T-helper 17 cell (primary cell): ENCODE measurements at places on chromosomes 5 and 9. TPM values are rescaled to one million over a fixed set of nuclear protein-coding genes. Genes with fewer than 3 reads are reported as not detected.

The IL5 gene
- not detected for total RNA-seq

The SLC25A2 gene
- 0.70 TPM for total RNA-seq

The PCDHGC4 gene
- not detected for total RNA-seq

The HARS2 gene
- total RNA-seq, result 34.9 TPM

The SPATA31D3 gene
- not detected for total RNA-seq

The GFPT2 gene
- 2.1 TPM for total RNA-seq

The CCL21 gene
- not detected for total RNA-seq

The CYSTM1 gene
- total RNA-seq, result 7.8 TPM

The AQP7 gene
- total RNA-seq, result 0.31 TPM

The ISL1 gene
- not detected for total RNA-seq

The C9 gene
- total RNA-seq, result not detected

The THBS4 gene
- total RNA-seq, result 0.94 TPM

The LTC4S gene
- total RNA-seq, result 6.8 TPM

The CCL19 gene
- total RNA-seq, result not detected

The SEMA5A gene
- 0.75 TPM for total RNA-seq

The C5orf52 gene
- total RNA-seq, result not detected

The TSSK1B gene
- not detected for total RNA-seq

The TOR4A gene
- total RNA-seq, result 2.1 TPM

The SCGB3A2 gene
- total RNA-seq, result not detected

The PCDHB4 gene
- total RNA-seq, result not detected

The PCDHB7 gene
- not detected for total RNA-seq
